ENCODE measurements at places on chromosomes 16 and 17.

GRCh38 chr16:25110387-25110947 is 1.1 kb upstream of the LCMT1 start:
- no peak for DNase-seq

- DNase-seq, result no peak
Observed at GRCh38 chr16:59242556-59242955, 508.4 kb upstream of the GOT2 start.

DNA sequence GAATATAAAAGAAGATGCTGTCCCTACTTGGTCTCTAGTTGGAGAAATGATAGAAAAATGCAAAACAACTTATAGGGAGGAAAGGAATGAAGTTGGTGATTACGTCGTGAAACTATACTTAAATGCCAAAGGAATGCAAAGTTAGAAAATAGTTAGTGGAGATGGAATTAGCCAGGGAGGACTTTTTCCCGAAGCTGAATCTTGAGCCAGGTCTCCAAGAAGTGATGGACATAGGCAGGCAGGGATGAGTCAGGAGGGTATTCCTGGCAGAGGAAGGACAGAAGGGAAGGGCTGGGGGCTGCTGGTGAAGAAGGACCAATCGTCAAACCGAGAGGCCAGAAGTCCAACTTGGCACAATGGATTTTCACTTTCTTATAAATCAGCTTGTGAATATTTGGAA is 1.8 kb downstream of the SNTB2 start:
- no peak for DNase-seq

DNA sequence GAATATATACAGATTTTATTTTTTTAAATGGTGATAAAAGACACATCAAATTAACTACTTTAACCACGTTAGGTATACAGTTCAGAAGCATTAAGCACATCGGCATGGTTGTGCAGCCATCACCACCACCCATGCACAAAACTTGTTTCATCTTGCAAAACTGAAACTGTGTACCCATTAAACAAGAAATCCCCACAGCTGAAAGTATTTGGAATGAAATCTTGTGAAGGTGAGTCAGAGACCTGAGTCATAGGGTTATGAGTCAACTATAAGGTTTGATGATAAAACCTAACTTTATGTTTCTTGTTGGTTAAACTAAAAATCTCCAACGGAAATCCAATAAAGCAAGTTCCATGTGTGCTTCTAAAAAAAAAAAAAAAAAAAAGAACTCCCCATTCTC is 561.6 kb upstream of the PSMD7 start:
- DNase-seq, result no peak

DNA sequence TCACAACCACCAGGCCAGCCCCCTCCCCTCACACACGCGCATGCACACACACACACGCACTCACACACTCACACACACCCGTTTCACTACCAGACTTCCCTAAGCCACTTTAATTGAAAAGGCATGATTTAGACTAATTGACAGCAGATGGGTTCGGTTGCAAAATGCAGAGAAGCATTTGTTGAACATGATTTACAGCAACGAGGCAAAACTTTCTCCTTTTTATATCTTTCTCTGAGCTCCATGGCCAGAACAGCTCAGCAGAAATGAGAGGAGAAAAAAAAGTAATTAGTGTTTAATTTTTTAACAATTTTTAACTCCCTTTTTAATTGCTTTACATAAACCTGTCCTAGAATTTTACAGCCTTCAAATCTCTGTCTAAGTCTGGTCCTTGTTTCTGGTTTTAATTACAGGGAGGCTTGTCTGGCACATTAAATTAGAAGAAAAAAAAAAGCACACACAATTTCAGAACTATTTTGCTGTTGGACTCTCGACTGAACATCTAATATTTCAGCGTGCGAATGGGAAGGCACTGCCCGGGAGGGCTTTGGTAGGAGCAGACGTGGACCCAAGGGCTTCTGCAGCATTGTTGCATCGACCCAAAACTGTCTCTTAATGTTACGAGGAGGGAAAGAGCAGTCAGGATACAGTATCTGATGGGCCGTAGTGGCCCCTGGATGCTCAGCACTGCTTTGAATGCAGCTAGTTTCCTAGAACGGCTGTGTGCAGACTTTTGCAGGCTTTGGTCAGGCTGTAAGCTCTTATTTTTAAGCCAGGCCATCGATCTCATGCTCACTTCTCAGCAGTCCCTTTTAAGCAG is 255.9 kb downstream of the SOX9 start:
- no peak for DNase-seq

- no peak for DNase-seq
Observed at GRCh38 chr17:2798678-2799077, 2.4 kb downstream of the RAP1GAP2 start.

DNA sequence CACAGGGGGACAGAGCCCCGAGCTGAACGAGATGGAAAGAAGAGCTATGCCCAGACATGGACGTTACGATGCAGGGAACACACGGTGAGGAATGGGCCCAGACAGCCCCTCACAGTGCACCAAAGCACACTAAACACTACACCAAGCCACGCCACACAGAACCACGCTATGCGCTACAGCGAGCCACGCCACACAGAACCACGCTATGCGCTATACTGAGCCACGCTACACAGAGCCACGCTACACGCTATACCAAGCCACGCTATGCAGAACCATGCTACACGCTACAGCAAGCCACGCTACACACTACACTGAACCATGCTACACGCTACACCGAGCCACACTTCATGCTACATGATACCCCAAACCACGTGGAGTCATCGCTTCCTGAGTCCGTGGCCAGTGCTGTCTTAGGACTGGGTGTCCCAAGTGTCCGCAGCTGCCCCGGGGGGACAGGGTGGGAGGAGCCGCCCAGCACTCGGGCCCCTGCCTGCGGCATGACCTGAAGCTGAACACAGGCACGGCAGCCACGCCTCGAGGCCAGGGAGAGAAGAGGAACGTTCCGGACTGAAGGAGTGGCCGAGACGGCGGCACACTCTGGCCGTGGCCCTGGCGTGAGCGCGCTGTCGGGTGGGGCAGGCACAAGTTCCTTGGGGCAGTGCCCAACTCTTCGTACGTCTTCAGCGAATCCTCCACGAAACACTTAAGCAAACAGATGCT is 61.3 kb downstream of the LMF1 start:
- no peak for DNase-seq

GRCh38 chr17:13135506-13135905 is 117.7 kb upstream of the ELAC2 start:
- DNase-seq, result no peak

GRCh38 chr17:82059272-82060000 is 6.2 kb downstream of the DUS1L start:
- no peak for DNase-seq

GRCh38 chr17:70251706-70252105 is 82.4 kb downstream of the KCNJ2 start:
- no peak for DNase-seq

DNA sequence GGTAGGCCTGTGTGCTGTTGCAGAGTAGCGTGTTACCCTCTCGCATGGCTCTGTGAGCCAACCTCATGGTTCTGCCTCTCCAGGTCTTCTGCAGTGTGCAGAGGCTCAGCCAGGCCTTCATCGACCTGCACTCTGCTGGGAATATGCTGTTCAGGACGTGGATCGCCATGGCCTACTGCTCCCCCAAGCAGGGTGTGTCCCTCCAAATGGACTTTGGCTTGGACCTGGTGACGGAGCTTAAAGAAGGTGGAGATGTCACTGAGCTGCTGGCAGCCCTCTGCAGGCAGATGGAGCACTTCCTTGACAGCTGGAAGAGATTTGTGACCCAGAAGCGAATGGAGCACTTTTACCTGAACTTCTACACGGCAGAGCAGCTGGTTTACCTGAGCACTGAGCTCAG is 75.8 kb upstream of the ENDOV start:
- DNase-seq, result no peak

DNA sequence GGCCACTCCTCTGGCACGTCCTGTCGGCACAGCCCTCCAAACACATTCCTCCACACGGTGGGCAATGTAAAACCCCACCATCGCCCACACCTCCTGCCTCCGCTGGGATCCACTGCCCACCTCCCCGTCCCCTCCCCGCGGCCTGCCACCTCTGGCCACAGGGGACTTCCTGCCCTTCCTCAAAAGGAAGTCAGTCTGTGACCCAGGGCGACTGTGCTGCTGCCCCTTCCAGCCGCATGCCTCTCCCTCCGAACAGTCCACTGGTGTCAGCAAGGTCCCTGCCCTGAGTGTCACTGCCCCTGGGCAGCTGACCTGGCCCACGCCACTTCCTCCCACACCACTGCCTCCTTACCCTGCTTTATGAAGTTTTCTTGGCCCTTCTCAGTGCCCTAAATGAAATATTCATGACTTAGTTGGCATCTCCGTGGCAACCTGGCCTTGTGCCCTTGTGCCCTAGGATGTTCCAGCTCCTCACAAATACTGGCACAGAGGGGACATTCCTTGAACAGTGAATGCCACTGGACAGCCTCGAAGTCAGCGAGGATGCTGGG is 2.0 kb downstream of the PLD6 start:
- DNase-seq, result no peak

- DNase-seq, result no peak
Observed at GRCh38 chr17:73341350-73342049, 29.7 kb upstream of the CDC42EP4 start.

GRCh38 chr17:72839131-72839725 is 253.3 kb downstream of the SLC39A11 start:
- DNase-seq, result no peak

DNA sequence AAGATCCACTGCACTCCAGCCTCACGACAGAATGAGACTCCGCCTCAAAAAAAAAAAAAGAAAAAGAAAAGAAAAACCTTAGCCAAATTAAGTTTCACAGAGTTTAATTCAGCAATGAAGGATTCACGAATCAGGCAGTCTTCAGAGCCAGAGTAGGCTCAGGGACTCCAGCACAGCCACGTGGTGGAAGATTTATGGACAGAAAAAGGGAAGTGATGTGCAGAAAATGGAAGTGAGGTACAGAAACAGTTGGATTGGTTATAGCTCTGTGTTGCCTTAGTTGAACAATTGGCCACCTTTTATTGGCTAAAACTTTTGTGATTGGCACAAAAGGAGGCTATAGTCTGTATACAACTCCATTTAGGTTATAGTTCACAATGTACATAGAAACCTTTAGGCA is 256.6 kb downstream of the HS3ST3B1 start:
- DNase-seq, result no peak

DNA sequence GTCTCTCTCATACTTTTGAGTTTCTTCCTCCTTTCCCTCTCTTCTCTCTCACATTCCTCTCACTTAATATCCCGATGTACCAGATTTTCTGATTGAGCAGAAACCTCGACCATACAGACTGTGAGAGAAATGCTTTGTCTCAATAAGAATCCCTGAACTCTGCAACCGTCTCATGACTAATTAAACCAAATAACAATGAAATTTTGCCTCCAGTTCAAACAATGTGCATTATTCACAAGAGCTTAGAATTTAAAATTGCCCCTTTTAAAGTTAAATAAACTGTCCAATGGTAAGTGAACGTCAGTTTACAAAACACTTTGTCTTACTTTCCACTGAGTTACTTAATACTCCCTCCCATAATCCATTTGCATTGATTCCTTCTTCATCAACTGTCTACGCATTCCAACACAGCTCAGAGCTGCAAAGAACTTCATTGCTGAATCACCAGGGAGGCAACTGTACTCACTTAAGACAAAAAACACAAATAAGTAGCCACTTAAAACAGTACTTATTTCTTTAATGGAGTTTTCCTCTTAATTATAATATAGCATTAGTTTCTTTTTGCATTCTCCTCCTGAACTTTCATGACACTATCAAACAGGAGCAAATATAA is 4.9 kb downstream of the CDH11 start:
- no peak for DNase-seq

DNA sequence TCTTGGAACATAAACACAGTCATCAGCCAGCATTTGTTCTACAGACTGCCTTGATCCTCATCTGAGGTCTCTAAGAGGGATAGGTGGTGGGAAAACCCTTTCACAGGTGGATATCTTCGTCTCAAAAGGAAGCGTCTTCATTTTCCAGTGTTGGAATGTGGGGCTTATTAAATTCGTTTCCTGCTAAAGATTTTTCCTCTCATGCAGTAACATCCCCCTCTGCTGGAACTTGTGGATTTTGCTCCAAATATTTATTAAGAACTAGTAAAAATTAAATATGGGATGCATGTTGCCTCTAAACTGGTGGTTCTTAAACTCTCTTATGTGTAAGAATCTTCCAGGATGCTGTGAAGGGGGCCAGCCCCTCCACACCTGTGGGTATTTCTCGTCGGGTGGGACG is 20.1 kb upstream of the MLYCD start:
- no peak for DNase-seq

GRCh38 chr16:53822936-53823529 is 119.1 kb downstream of the FTO start:
- no peak for DNase-seq

DNA sequence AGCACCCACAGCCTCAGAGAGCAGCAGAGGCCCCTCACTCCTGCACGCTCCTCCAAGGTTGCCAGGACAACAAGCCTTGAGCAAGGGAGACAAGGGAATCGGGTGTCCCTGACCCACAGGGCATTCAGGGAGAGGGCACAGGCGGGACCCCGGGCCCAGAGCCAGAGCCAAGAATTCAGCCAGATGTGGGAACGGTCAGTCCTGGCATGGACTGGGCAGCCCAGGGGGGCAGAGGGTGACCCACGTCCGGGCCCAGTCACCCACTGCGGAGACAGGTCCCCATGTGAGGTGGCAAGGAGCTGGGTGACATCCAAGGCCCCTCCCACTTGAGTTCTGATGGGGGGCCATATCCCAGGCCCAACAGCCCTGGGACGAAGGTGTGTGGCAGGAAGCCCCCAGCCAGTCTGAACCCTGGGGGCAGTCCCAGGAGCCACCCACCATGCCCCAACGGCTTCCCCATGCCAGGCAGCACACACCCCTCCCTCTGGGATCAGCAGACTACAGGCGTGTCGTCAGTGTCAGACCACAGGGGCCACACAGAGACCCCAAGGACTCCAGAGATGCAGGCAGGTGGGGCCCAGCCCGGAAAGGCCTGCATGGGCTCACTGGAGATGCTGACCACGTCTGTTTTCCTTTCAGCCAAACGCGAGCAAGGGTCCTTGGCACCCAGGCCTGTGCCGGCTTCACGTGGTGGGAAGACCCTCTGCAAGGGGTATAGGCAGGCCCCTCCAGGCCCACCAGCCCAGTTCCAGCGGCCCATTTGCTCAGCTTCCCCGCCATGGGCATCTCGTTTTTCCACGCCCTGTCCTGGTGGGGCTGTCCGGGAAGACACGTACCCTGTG is 23.0 kb downstream of the USP6 start:
- no peak for DNase-seq

DNA sequence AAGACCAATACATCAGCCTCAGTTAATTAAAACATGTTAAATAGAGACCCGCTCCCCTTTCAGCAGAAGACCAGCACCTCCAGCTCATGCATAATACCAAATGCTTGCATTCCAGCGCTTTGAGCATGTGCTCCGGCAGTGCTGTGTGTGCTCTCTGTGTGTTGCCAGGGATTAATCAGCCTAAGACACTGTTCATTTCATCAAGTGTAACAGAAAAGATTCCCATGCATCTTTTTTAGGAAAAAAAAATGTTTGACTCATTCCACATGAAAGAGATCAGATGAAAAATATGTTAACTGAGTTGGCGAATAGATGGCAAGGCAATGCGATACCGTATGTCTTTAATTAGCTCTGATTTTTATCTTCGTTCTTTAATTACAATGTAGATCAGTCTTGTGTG is 187.6 kb downstream of the RPTOR start:
- DNase-seq, result no peak

GRCh38 chr16:19559242-19559910 is 3.9 kb downstream of the VPS35L start:
- no peak for DNase-seq
